Testis (tissue), 5 donors: ENCODE measurements at places on chromosomes 3 and 15. TPM values are rescaled to one million over a fixed set of nuclear protein-coding genes. Genes with fewer than 3 reads are reported as not detected.

GRCh38 chr15:67548236-67548852 lies 5.8 kb downstream of the MAP2K5 start:
- no peak for DNase-seq

DNA sequence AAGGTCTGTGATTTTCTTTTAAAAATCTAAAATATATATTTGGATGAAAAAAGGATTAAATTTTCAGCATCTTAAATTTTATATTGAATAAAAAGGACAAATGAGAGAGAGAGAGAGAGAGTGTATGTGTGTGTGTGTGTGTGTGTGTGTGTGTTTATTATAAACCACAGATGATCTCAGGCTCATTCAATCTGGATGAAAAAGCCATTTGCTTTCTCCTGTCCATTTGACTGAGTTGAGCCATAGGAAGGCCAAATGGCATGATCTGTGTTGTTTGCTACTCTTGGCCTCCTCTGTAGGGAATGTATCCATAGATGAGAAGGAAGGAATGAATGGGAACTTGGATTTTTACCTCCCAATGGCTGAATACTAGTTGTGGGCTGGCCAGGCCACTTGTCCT lies 92.5 kb upstream of the MEX3B start:
- no peak for DNase-seq

DNA sequence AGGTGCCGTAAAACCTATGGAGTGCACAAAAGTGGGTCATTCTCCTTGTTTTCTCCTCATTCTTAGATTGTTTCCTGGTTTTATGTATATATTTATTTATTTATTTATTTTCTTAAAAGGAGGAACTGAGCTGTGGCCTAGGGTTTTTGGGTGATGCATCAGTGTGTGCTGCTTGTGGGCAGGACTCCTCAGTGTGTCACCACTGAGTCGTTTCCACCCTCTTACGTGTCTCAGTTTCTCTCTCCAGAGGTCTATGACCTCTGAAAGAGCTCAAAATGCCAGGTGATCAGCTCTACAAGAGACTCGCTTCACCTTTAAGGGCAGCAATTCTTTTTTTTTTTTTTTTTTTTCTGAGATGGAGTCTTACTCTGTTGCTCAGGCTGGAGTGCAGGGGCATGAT lies 72.9 kb downstream of the CD200 start:
- DNase-seq = no peak

The SMAD6 gene
- total RNA-seq = 17.5 TPM
